H9 (cell line): ENCODE measurements at places on chromosomes 5 and 9.
A peak's percentile ranks its signal among the peaks of the same experiment; 100 is the strongest.

- DNase-seq: no peak
Measured at GRCh38 chr9:125767349-125767748, 20.2 kb downstream of the PBX3 start.

GRCh38 chr5:12246036-12246435 lies 341.8 kb upstream of the CTNND2 start:
- no peak for DNase-seq

DNA sequence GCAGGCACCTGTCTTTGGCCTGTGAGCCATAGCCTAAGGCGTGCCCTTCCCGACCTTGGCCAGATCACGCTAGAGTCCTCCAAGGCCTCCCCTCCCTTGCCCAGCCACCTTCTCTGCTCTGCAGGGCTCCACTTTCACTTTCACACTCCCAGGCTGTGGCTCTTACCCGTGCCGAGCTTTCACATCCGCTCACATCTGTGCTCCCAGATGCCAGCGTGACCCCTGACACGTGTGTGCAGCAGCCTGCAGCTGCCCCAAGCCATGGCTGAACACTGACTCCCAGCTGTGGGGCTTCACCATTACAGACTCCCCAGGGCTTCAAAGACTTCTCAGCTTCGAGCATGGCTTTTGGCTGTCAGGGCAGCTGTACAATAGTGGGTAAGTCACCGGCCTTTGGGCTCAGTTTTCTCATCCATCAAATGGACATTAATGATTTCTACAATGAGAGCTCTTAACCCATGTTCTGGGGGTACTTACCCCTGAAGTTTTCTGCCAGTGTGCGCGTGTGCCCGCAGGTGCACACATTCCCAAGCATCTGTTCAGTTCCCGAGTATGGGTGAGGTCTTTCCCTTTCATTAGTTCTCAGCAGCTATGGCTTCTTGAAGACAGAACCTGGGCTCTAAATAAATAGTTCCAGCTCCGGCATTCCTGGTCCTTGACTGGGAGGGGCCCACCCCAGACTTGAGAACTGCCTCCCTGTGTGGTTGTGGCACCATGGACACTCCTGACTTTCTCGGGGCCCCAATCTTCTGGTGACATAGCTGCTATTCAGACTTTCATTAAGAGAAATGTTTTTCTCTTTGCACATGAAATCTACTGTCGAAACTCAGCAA lies 118.6 kb downstream of the RGS3 start:
- DNase-seq: no peak

- DNase-seq: peak; percentile 4
Measured at GRCh38 chr5:172499287-172499686, 45.0 kb upstream of the SH3PXD2B start.

DNA sequence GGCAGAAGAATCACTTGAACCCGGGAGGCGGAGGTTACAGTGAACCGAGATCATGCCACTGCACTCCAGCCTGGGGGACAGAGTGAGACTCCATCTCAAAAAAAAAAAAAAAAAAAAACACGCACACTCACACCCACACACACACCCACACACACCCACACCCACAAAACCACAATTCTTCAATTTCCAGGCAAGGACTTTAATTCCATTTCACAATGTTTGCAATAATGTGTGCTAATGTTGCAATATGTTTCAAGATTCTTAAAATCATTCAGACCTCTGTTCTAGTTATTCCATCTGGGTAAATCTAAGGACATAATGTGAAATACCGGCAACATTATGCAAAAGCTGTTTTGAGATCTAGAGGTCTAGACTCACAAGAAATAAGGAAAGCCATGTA lies 28.3 kb downstream of the CCDC69 start:
- no peak for DNase-seq

GRCh38 chr9:116870566-116870965 lies 183.5 kb downstream of the TRIM32 start:
- DNase-seq: peak; percentile 77

- DNase-seq: no peak
Measured at GRCh38 chr9:121505903-121506735, 6.5 kb upstream of the GGTA1 start.

DNA sequence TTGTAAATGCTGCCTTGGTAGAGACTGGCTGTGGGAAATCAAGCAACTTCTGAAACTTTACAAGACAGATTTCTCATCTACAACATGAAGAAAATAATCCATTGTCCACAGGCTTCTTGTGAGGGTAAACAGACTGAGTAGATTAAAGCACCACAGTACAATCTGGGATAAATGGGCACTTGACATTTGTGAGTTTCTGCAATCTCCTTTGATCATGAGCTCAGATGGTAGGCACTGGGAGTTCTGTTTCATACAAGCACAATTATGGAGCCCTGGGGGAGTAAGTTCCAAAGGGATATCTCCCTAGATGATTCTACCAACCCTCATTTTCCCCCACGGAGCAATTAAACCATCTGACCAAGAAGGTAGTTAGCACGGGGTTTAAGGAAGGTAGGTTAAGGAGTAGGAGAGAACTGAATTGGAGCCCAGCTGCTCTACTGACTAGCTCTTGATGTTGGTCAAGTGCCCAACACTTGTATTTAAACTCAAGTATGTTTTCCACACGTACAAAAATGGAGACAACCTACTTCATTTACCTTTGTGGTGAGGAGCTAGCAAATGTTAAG lies 479.5 kb upstream of the TNC start:
- DNase-seq: no peak

DNA sequence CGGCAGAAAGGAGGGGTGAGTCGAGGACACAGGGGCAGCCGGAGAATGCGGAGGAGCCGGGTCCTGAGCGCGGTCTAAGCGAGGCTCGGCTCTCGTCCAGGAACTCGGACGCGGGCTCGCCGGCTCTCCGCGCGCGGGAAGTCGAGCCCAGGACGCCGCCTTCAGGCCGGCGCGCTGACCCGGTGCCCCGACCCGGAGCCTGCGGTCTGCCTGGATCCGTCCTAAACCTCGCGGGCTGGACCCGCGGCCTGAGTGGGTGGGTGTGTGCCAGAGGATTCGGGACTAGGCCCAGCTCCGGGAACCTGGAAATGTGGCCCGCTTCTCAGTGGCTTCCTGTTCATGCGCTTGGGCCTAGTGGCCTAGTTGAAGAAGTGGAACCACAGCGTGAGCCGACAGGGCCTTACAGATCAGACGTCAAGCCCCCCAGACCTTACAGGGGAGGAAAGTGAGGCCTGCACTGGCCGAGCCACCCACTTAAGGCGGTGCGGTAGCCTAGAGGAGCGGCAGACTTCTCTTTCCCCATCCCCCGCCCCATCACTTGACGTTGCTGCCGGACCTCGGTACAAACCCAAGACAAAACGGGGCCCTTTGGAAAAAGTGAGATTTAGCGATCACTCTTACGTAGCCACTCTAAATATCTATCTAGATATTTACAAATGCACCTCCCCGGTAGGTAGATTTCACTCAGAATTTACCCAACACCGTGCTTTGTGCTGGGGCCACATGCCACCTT lies 1.2 kb downstream of the CDKN2B-AS1 start:
- DNase-seq: no peak

GRCh38 chr5:76626738-76627137 lies 3.5 kb upstream of the F2RL2 start:
- DNase-seq: no peak

GRCh38 chr5:140926443-140927227 lies 536 bp downstream of the PCDHAC1 start:
- DNase-seq: peak; percentile 95

DNA sequence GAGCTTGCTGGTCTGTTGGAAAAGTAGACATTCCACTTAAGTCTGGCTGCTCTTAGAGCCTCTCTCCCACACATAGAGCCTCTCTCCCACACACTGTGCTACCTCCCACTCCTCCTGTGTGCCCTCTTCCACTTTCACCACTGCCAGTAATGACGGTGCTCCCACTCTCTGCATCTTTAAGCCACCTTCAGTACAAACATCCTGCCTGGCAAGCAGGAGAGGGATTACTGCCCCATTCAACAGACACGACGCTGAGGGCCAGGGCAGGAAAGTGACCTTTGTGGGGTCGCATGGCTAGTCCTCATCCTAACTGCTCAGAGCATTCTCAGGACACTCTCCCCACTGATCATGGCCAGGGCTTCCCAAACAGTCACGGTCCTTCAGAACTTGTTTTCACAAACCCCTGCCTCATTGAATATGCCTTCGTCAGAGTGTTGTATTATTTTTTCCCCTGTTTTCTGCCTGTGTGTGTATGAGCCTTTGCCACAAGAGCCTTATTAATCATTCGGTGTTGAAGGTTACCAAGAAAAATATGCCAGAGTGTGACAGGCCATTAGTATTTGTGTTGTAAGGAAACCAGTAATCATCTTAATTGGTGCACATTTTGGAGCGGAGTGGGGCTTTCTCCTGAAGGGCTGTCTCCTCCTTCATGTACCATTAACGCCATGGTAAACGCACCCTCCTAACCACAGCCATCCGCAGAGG lies 87.1 kb upstream of the SAP30L start:
- no peak for DNase-seq

- DNase-seq: no peak
Measured at GRCh38 chr9:20363233-20363632, 259.1 kb downstream of the MLLT3 start.

- DNase-seq: no peak
Measured at GRCh38 chr9:131434673-131435072, 40.8 kb downstream of the PRRC2B start.

- DNase-seq: no peak
Measured at GRCh38 chr9:76772686-76773445, 8.6 kb downstream of the PCA3 start.

- no peak for DNase-seq
Measured at GRCh38 chr9:84424931-84425330, 84.4 kb upstream of the SLC28A3 start.

DNA sequence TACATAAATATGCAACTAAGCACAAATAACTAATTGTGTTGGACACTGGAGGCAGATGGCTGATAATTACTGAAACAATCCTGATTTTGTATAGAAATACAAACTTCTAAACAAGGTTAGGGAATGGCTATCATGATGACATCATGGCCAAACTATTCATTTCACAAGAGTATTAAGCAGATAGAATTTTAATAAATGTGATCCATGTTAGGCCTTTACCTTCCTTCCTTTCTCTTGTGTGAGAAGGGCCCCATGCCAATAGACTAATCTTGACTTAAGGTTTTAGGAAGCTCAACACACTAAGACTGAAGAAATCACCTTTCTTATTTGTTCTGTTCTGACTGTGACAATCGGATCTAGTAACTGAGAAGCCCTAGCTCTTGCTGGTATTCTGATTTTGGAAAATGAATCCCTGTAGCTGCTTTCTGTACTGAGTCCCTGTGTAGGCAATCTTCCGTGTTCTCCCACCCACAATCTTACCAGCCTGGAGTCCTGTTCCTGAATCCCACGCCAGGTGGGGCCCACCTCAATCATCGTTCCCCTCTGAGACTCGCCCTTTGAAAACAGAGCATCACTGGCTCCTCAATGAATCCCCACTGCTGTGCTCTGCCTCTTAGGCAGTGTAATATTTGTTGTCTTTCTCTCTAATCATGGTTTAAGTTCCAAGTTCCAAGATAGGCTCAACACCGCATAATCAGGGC lies 168.7 kb upstream of the GNA14 start:
- no peak for DNase-seq

DNA sequence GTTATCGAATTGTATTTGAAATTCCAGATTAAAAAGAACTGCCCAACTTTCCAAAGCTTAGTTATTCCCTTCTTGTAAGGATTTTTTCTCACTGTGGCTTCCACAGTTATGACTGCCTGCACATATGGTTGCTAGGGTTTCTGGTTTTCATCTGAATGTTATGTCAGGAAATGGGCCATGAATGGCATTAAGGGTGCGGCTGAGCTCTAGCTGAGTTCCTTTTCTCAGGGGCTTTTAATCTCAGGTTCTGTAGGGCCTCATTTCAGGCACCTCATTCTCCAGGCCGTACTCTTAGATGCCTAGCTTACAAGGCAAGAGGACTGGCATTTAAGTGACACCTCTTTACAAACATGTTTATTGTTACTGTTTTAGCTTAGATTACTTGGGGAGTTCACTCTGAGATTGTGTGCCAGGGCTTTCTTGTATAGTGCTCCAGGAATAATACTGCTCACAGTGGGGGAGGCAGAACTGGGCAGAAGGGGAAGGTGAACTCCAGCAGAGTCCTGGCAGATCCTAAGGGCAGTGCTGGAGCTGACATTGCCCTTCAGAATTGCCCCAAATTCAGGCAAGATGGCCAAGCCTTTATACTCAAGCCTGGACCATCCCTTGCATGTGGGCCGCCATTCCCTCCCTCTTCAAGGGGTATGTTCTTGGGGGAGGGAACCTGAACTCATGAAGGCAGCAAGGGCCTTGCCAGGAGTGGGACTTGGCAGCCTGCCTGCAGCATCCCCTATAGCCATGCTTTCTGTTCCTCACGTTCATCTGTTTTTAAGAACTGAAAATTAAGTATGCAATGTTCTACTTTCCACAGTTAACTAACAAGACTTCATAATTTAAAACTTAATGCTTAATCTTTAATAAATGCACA lies 111.5 kb downstream of the KDM4C start:
- DNase-seq: peak; percentile 45

GRCh38 chr5:132797651-132798050 lies 15.5 kb upstream of the SOWAHA start:
- DNase-seq: no peak

- DNase-seq: no peak
Measured at GRCh38 chr5:151240924-151241635, 11.9 kb upstream of the GM2A start.

DNA sequence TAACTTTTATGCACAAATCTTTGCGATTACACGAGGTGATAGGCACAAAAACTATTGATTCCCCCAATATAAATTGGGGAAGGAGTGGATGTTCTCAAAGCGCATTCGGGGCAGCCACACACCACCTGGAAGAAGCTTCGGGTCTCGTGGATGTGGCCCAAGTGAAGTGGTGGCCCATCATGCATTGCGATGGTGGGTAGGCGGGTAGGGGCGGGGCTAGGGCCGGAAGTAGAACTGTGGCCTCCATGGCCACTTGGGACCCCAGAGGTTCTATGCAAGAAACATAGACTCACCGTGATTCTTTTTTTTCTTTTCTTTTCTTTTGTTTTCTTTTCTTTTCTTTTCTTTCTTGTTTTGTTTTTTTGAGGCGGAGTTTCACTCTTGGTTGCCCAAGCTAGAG lies 86.4 kb upstream of the SLC44A1 start:
- DNase-seq: no peak

DNA sequence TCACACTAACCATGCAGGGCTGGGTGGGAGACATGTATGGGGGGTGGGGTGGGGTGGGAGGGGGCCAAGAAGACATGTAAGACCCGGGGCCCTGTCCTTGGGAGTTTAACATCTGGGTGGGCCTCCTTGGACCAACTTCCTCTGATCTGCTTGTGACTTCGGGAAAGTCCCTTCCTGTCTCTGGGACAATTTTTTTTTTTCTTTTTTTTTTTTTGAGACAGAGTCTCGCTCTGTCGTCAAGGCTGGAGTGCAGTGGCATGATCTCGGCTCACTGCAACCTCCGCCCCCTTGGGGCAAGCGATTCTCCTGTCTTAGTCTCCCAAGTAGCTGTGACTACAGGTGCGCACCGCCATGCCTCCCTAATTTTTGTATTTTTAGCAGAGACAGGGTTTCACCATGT lies 23.8 kb upstream of the IER5L start:
- no peak for DNase-seq

DNA sequence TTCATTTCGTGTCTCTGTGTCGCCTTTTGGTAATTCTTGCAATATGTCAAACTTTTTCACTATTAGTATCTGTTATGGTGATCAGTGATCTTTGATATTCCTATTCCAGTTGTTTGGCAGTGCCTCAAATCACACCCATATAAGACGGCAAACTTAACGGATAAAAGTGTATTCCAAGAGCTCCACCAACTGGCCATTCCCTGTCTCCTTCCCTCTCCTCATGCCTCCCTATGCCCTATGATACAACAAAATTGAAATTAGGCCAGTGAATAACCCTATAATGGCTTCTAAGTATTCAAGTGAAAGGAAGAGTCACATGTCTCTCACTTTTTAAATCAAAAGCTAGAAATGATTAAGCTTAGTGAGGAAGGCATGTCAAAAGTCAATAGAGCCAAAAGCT lies 74.8 kb downstream of the CDK5RAP2 start:
- DNase-seq: no peak
